SW 1271 (cell line): ENCODE measurements at places on chromosomes 11 and 22.
A peak's percentile ranks its signal among the peaks of the same experiment; 100 is the strongest.

GRCh38 chr22:37627121-37627520, 12.3 kb upstream of the SH3BP1 start:
- DNase-seq = no peak

GRCh38 chr11:61024938-61025820, 53.7 kb downstream of the CD6 start:
- DNase-seq = no peak

- DNase-seq = no peak
Measured at GRCh38 chr22:49299821-49300231, 527.8 kb downstream of the BRD1 start.

GRCh38 chr22:43050995-43051394, 36.0 kb upstream of the PACSIN2 start:
- DNase-seq = no peak

GRCh38 chr11:100340466-100341319, 346.4 kb upstream of the ARHGAP42 start:
- DNase-seq = no peak

DNA sequence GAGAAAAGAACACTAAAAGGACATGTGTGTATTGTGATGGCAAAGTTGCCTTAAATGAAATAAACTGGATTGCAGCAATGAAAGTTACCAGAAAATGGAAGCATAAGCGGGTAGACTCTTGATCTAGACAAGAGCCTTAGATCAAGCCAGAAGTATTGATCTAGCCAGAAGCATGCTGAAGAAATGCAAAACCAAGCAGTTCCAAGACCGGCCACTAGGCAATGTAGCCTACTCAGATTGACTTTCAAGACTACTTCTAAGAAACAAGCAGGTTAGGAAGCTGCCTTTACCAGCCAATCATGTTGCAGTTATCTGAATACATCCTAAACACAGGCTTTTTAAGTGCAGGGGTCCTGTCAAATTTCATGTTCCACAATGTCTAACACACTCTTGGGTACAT, 54.6 kb downstream of the KCNA4 start:
- DNase-seq = peak; percentile 2

- no peak for DNase-seq
Measured at GRCh38 chr11:90698238-90698637, 475.4 kb upstream of the CHORDC1 start.
